ENCODE measurements at places on chromosomes 2 and 18. TPM values are rescaled to one million over a fixed set of nuclear protein-coding genes. Genes with fewer than 3 reads are reported as not detected.

Gene CPS1
- 5.4 TPM for total RNA-seq

Gene PLA2R1
- 3.2 TPM for total RNA-seq

Gene ABHD3
- 23.7 TPM for total RNA-seq

Gene HJURP
- 0.59 TPM for total RNA-seq

Gene CENPA
- not detected for total RNA-seq

Gene GPR39
- total RNA-seq = 0.46 TPM

Gene CCDC178
- 0.57 TPM for total RNA-seq

Gene TSPYL6
- 0.33 TPM for total RNA-seq

All from dorsolateral prefrontal cortex (tissue), 122 donors.